ENCODE measurements at places on chromosomes 11 and 22.

GRCh38 chr11:11451501-11452005 is 98.5 kb upstream of the CSNK2A3 start:
- no peak for DNase-seq

DNA sequence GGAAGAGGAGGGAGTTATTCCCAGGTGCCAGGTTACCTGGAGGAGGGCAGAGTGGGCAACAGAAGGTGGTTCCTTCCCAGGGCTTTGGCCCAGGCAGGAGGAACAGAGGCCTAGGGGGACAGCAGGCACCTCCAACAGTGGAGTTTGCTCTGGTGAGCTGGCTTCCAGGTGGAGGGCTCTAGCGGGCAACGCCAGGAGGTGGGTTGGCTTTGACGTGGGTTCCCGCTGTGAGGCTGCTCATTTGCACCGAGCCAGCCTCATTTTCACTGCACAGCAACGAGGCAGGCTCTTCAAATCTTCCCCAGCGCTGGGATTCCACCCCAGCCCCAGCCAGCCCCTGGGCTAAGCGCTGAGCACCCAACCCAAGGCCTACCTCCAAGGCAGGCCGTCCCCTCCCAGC is 8.1 kb downstream of the IGSF9B start:
- no peak for DNase-seq

DNA sequence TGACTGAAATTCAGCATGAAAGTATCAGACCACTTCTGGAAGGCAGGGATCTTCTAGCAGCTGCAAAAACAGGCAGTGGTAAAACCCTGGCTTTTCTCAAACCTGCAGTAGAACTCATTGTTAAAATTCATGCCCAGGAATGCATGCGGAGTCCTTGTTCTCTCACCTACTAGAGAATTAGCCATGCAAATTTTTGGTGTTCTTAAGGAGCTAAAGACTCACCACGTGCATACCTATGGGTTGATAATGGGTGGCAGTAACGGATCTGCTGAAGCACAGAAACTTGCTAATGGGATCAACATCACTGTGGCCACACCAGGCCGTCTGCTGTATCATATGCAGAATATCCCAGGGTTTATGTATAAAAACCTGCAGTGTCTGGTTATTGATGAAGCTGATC is 19.1 kb downstream of the ZBTB44 start:
- no peak for DNase-seq

- no peak for DNase-seq
These were observed 203.1 kb upstream of the CADM1 start for GRCh38 chr11:115707180-115707905.

DNA sequence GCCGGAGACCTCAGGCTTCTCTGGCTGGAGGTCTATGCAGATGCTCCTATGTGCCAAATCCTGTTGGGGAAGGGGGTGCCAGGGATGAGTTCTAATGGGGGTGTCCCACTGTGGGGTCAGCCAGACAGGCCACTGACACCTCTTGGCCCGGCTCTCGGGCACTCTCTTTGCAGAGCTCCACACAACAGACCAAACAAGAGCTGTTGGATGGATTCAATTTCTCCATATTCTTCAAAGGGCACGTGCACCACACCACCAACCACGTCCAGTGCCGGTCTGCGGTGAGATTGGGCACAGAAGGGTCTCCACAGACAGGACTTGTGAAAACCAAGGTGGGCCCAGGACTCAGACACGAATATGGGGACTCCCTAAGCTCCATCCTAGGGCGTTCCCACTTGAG is 2.2 kb upstream of the RGL4 start:
- DNase-seq, result no peak

- no peak for DNase-seq
These were observed 31.7 kb upstream of the ABCC8 start for GRCh38 chr11:17508306-17508705.

DNA sequence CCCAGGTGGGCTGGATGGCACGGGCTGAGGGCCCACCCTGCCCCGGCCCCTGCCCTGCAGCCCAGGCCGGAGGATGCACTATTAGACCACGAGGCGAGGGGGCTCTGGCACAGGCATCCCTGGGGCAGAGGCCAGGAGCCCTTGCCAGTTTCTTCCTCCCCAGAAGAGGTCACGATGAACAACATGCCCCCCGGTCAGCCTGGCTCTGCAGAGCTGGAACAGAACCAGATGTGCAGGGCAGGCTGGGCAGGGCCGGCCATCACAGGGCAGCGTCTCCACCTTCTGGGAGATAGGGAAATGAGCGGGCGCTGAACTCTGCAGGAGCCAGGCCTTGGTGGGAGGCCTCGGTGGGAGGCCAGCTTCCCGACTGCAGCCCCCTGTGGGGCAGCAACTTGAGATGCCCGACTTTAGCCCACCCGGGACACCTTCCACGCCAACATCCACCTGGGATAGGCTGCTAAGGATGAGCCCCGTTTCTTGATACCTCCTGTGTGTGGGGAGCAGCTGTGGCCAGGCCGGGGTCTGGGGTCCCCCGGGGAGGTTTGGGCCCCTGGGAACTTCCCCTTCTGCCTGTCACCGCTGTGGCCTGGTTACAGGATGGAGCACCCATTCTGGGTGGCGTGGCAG is 21.8 kb upstream of the GNB1L start:
- DNase-seq, result no peak

DNA sequence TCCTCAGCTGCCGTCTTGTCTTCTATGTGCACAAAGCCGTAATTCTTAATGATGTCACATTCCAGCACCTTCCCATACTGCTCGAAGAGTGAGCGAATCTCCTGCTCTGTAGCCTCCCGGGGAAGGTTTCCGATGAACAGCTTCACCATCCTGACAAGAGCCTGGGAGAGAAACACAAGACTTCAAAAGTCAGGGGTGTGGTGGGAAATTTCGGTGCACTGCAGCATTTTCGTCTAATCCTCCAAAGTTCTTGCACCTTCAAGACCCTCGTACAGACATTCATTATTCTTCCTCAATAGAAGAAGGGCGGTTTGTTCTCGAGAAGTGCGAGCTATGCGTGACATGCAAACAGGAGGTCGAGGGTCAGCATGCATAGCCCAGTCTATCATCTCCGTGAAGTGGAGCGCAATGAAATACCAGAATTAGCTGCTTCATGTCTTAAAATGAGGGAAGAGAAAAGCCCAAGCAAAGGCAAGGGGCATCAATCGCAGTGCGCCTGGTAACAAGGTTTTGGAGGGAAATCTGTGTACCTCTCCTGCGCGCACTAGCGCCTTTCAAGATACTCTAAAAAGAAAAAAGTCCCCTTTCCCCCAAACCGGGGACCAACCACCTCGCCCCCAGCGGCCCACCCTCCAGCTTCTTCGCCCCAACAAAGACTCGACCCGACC is 622 bp downstream of the RBM4B start:
- DNase-seq, result no peak

DNA sequence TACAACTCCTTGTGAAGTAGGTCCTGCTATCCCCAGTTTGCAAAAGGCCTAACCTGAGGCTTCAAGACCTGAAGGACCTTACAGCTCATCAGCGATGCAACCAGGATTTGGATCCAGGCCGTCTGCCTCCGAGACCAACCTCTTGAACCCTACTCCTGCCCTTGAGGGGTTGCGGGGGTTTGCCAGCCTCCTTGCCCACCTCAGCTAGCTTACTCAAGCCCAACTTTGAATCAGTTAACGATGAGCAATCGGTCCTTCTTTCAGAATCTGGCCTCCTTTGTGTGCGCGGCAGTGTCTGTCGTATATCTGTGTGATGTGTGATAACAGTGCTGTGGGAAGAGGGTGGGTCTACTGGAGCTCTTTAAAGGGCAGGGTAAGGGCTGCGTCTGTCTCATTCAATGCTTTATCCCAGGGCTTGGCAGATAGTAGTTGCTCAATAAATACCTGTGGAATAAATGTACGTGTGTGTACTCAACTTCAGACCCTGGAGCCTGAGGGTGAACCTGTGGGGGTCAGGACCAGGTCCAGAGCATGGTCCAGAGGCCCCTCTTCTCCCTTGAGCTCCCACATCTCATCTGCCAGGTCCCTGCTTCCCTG is 3.2 kb downstream of the CHRM1 start:
- no peak for DNase-seq

- no peak for DNase-seq
These were observed 48.4 kb upstream of the THY1 start for GRCh38 chr11:119471329-119471728.

DNA sequence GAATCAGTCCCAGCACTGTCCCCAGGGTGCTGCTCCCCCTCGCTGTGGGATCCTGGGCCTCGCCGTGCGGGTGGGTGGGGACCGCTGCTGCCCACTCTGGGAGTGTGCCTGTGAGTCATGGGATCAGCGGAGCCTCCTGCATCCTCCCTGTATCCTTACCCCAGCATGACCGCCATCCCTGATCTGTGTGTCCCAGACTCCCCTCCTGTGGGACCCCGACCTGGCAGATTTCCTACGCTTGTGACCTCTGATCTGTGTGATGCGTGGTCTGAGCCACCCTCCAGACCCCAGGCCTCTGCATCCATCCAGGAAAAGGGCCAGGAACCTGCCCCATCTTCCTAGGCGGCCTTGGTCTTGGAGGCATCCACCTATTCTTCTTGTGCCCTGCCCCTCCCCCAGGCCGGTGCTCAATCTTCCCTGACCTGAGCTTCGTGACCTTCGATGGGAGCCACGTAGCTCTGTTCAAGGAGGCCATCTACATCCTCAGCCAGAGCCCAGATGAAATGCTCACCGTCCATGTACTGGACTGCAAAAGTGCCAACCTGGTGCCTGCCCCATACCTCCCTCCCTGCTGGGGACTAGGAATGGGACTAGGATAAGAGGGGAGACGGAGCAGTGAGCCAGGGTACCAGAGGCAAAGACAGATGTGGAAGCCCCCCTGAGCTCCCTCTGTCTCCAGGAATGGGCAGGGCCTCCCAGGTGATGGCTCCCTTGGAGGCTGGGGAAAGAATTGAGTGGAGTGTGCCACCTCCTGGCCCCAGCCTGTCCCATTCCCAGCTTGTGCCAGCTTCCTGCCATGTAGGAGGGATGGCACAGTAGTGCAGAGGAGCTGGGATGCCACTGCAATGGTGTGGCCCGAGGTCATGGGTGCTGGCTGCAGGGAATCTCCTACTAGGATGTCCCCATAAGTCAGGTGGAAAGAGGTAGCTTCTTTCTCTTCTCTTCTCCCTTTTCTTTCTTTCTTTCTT is 65.4 kb downstream of the OTOG start:
- DNase-seq, result no peak

GRCh38 chr11:64888729-64889511 is 10.5 kb upstream of the EHD1 start:
- DNase-seq, result no peak

DNA sequence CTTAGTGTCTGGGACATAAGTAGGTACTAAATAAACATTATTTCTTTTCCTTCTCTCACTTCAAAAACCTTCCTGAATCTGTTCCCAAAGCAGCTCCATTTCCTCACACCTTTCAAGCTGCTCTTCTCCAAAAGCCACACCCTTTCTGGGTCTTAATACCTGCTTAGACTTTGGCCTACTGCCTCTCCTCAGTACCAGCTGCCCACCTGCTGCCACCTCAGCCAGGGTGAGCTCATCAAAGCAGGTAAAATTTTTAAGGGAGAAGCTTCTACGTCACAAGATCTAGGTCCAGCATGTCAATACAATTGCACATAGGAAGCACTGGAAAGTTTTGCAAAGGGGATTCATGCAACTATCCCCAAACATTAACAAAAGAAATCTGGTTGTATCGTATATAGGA is 108.4 kb downstream of the RPL27A start:
- no peak for DNase-seq

DNA sequence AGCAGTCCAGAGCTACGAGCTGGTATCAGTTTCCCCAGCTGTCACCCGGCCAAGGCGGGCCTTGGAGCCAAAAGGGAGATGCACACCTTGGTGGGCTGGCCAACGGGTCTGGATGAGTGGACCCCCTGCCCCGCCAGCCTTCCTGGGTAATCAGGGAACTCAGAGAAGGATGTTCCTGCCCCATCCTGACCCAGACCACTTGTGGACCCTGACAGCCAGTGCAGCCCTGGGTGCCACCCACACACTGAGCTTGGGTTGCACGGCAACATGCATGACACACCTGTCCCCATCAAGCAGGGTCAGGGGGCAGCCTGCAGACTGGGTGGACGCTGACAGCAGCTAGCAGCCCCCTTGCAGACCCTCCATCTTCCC is 8.6 kb downstream of the SLC25A1 start:
- no peak for DNase-seq

DNA sequence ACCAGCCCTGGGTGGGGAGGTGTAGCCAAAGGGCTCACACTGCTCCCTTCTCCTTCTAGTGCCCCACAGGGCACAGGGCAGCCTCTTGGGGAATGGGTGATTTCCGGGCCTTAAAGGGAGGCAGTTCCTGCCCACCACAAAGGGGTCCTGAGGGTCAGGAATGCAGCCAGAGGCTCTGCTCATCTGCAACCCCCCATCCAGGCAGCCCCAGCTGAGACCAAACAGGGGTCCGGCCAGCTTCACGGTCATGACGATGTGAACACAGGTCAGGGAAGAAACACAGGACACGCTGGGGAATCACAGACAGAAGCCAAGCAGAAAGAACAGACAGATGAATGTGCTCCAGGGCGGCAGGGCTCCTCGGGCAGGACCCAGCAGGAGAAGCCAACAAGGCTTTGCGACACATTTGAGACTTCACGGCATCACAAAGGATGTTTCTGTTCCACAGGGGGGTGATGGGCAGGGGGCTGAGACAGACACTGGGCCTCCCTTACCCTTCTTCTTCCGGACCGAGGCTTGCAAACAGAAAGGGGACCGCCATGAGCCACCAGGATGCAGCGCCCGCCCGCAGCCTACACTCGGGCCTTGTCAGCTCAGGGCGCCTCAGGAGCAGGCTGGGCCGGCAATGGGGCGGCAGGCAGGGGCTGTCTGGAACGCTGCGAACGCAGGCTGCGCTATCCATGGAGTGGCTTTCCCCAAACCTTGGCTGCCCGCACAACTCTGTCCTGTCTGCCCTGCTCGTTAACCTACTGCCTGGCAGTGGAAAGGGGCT is 101.9 kb downstream of the CTTN start:
- DNase-seq, result no peak

DNA sequence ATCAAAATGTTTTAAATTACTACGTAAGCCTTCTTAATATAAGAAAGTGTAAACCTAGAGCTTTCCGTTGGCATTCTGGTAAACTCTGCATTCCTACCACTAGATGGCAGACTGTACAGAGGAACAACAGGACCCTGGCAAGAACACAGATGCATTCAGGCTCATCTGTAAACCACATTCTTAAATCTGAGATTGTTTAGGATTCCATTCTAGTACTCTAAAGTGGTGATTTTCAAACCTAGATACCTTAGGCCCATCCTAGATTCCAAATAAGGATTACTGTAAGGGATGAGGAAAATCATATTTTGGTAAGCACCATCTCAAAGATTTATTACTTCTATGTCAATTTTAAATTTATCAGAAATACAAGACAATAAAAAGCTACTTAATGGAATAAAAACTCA is 26.9 kb downstream of the PICALM start:
- DNase-seq, result peak; percentile 86

DNA sequence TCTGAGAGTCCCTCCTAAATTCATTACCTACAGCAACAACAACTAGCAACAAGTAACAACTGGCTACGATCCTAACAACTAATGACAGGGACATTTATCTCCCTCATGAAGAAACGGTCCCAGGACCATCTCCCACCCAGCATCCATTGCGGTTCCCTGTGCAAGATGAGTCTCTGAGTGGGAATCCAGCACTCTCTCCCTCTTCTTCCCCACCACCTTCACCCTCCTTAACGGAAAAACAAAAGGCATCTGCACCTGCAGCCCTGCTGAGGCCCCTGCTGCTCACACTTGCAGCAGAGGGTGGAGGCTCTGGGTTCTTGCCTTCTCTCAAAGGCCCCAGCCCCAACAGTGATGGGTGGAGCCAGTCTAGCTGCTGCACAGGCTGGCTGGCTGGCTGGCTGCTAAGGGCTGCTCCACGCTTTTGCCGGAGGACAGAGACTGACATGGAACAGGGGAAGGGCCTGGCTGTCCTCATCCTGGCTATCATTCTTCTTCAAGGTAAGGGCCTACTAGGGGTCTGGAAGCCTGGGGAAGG is at the start of gene CD3G:
CD3G (plus strand) TSS at position 364 of the 535 bp plus-strand sequence; CDS start at position 444, 80 bp downstream.
- DNase-seq, result peak; percentile 89
